Stimulated activated CD8-positive, alpha-beta memory T cell treated with anti-CD3 and anti-CD28 coated beads, Interleukin-7, amount 100 ng/mL, for 1 hour (primary cell): ENCODE measurements at places on chromosomes 3 and 15.

DNA sequence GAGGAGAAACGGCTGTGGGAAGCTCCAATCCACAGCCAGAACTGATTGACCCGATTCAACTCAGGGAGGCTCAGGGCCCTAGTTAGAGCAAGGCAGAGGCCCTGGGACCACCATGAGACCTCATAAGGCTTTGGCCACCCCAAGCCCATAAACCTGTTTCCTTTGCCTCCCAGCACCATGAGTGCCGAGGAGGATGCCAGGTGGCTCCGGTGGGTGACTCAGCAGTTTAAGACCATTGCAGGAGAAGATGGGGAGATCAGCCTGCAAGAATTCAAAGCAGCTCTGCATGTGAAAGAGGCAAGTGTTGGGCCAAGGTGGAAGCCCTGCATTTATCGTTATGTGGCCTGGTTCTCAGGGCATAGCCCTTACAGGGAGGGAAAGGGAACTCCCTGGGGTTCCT is 11.9 kb downstream of the NOX5 start:
- no peak for DNase-seq

DNA sequence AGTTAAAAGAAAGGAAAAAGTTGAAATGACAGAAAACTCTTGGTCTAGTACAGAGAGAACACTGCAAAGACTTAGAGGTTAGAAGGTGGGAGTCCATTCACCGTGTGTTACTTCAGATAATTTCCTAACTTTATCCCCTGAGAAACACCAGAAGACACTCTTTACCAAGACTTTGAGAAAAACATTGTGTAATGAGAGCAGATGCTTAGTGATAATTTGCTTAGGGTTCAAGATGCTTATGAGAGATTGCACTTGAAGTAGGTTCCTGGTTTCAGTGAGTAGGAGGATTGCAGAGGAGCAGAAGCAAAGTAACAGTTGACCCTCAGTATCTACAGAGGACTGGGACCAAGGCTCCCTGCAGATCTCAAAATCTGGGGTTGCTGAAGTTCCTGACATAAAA is 594.1 kb downstream of the NR2F2 start:
- DNase-seq: no peak

GRCh38 chr3:30680789-30681648 is 74.6 kb downstream of the TGFBR2 start:
- DNase-seq: no peak

DNA sequence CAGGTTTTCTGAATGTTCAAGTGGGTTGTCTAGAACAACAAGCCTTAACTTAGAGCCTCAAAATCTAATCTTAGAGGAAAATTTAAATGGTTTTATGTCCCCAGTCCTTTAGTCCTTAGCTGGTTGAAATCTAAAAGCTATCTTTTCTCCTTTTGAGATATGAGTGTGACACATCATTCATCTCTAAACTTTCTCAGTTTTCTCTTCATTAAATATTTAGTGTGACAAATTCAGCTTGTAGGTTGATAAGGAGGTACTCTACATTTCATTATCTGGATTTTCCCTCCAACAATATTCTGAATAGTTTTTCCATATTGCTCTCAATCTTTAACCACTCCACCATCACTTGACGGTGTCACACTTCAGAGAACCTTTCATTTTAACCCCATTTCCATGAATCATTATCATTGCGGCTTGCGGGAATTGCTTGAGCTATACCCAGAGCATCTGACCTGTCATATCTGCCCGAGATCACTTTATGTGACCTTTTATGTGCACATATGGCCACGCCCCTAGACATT is 16.1 kb upstream of the ATP8B4 start:
- DNase-seq: no peak

DNA sequence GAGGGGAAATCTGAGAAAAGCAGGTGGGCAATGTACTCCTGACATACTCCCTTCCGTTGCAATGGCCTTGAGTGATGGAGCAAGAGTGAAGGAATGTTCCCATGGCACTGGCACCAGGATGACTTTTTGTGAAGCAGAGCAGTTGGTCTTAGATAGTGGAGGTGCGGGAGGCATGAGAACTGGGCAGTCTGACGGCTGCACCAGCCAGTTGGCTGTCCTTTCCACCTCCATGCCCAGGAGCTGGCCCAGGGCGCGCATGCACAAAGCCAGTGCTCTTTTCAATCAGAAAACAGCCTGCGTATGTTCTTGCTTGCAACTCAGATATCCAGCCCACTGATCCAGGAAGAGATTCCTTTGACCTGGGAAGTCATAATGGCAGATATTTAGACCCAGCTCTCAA is 136.8 kb downstream of the PGPEP1L start:
- DNase-seq: no peak

- DNase-seq: no peak
Measured at GRCh38 chr3:43644443-43644842, 22.6 kb upstream of the ANO10 start.

DNA sequence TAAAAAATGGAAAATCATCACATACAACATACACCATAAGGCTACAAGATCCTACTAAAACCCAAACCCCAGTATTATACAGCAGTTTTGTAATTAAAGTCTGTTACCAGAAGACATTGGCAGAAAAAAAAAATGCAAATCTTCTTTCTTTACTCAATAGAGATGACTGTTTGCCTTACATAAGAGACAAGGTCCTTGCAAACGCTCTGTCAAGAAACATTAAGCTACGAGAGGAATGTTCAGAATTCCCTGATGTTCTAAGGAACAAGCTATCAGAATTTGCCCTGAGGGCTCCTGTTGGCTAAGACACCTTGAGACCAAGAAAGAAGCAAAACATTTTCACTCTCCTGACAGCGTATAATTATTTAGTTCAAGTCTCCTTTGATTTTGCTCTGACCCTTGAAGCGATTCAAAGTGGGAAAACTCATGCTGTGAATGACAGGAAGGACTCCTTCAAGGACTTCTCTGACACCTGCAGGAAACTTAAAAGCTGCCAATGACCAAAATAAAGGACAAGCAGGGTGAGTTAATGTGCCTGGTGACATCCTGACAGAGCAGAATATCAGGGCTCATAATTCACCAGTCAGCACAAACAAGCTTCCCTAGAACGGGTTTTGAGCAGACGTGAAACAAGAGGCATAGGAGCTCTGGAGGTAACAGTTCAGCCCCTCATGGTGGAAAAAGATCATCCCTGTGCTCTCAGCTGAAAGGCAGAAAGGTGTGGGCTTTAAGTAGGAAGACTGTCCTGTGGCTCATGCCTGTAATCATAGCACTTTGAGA is 2.5 kb downstream of the SCAMP2 start:
- DNase-seq: no peak

DNA sequence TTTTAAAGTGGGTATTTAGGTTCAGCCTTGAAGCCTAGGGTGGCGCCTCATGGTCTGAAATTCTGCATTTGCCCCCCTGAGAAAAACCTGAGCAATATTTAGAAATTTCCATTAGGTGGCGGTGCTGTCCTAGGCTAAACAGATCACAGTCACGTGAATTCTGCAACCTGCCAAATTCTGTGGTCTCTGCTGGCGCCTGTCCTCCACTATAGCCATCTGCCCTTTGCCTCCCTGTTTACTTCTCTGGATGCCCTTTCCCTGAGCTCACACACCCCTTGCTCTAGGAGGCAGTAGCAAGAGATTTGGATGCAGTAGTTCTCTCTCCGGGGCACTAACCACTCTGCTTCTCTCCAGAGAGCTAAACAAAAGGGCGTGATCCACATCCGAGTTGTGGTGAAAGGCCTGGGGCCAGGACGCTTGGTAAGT is 9.1 kb downstream of the MRPS11 start:
- DNase-seq: no peak

GRCh38 chr3:170232266-170232665 is 10.0 kb downstream of the PRKCI start:
- DNase-seq: no peak

DNA sequence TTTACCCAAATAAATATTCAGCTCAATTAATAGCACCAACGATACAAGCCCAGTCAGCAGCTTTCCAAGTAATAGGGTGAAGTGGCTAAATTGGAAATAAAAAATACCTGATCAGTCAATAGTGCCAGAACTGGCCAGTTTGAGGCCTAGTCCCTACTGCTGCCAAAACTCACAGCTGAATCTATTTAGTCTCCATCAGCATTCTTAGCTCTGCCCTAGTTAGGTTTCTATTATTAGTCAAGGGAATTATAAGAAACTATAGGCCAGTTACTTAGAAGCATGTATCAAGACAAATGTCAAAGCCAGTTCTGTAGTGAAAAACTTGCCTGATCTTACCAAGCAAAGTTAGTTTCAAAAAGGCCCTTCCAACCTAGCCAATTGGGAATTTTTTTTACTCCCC is 146.2 kb upstream of the ZBTB20 start:
- no peak for DNase-seq

DNA sequence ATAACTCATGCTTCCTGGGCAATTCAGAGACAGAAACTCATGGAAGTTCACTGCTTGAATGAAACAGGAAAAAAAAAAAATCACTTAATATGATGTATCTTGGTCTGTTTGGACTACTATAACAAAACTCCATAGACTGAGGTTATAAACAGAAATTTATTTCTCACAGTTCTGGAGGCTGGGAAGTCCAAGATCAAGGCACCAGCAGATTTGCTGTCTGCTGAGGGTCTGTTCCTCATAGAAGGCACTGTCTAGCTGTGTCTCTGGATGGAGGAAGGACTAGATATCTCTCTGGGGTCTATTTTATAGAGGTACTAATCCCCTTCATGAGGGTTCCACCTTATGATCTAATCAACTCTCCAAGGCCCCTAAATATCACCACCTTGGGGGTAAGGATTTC is 119.3 kb downstream of the IGF2BP2 start:
- DNase-seq: no peak

DNA sequence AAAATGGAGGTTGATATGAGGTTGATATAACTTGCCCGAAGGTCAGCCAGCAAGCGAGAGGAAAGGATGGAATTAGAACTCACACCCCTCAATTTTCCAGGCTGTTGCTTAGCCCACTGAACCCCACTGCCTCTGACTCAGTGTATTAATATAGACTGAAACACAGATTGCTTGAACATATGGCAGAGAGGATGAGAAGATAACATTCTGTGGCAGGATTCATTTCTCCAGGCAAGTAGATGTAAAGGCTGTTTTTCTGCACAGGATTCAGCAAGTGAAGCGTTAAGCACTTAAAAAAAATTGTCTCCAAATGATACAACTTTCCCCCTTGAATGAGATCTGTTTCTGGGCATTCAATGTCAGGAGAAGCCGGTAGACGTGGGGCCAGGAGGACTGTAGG is 335.2 kb downstream of the GAP43 start:
- DNase-seq: no peak

GRCh38 chr3:134446800-134447199 is 39.0 kb downstream of the ANAPC13 start:
- no peak for DNase-seq

GRCh38 chr15:54808321-54808720 is 388.4 kb downstream of the RSL24D1 start:
- DNase-seq: no peak

DNA sequence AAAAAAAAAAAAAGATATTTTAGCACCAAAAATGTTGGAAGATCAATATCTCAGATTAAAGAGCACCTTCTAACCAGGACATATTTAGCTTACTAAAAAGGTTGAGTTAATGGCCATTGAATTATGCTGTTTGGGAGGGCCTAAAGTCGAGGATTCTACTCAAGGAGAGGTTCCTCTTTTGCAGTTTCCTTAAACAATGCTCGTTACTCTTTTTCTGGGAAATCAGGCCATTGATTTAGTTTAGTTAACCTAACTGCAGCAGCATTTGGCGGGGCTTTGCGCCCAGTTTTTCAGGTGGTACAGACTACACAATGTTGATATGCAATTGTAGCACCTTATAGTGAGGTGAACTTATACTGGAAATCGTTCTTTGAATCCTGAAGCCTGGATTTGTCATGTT is 6.8 kb downstream of the ABHD2 start:
- DNase-seq: no peak

DNA sequence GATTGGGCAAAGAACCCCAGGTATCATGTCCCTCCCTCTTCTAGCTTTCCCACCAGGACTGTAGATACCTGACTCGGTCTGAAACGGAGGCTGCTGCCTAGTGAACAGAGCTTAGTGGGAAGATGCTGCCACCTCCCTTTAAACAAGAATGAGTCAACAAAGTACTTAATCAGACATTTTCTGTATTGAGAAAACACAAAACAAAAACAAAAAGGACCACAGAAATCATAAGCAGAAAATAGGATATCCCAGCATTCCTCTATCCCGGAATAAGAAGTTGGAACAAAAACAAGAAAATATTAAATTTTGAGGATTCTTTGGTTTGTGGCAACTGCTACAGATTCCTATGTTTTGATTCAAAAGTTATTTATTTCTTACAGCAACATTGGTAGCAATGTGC is 51.7 kb upstream of the COL8A1 start:
- DNase-seq: no peak
